ENCODE measurements at places on chromosomes 3 and 15.
A peak's percentile ranks its signal among the peaks of the same experiment; 100 is the strongest.

DNA sequence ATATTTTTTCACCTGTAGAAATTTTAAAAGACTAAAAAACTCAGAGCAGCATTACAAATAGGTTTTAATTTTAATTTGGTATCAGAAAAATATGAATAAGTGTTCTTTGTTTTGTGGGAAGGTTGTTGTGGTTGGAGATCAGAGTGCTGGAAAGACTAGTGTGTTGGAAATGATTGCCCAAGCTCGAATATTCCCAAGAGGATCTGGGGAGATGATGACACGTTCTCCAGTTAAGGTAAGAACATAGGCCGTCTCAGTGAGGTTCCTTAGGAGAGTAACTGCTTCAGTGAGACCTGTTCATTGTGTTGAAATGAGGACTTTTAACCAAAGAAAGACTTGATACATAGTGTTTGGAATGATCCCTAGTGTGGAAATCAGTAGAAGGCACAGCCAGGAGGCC lies 44.8 kb downstream of the OPA1 start:
- DNase-seq = no peak

- DNase-seq = no peak
These were observed 127.5 kb downstream of the BDH1 start for GRCh38 chr3:197428117-197428801.

- no peak for DNase-seq
These were observed 194.9 kb upstream of the EPHA6 start for GRCh38 chr3:96619475-96619874.

DNA sequence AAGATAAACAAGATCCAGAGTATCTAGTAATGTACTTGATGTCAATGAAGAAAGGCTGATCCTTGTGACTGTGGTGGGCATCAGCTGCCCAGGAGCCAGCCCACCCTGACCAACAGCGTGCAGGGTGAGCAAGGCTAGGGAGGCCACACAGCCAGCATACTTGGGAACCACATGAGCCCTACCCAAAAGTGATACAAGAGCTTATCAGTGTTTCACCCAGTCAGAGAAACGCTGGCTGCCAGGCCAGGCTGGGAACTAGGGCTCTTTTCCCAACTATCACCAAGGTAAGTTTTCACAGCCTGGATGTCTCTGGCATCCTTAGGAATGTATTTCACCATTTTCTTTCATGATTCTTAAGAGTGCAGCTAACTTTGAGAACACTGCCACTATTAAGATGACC lies 24.9 kb downstream of the CHAC1 start:
- no peak for DNase-seq

- DNase-seq = peak; percentile 68
These were observed 4.7 kb downstream of the LMAN1L start for GRCh38 chr15:74817370-74817737.

DNA sequence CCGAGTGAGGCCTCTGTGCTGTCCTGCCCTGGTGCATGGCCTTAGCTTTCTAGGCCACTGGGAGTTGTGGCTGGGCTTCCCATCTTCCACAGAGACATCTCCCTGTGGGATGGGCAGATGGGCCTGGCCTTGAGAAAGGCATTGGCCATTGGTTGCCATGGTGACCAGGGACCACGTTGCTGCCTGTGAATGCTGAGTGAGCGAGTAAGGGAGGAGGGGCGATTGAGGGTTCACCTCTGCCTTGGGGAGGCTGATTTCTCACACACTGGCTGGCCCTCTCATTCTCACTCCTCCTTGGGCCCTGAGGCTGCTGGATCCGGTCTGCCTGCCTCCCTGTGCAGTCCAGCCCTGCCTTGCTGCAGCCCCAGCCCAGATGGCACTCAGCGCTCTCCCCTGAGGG lies 26.4 kb upstream of the DOCK3 start:
- no peak for DNase-seq

DNA sequence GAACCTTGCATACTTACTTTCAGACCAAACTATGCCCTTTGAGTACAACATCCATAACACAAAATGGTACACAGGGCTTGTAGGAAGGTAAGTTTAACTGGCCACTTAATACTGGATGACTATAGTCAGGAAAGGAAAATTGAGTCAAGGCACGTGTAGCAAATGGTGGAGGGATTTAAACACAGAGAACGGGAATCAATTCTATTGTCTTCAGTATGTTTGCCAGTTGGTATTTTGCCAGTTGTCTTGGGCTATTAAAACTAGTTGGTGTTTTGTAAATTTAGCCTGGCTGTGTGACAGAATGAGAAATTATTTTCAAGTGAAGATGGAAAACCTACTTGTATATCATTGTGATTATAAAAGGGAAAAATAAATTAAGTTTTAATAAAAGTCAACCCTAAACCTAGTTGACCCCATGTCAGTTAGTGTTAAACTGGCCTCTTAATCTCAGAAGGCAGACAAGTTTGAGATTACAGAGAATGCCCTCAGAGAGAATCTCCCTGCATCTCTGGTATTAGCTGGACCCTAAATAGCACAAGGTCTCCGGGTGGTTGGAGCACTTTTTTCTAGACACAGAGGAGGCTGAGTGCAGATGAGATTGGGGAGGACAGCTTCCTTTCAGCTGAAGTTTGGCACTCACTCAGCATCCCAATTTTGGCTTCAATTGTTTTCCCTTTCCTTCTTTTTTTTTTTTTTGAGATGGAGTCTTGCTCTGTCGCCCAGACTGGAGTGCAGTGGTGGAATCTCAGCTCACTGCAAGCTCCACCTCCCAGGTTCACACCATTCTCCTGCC lies 91.2 kb downstream of the MB21D2 start:
- peak; percentile 61 for DNase-seq

- DNase-seq = no peak
These were observed 692.7 kb upstream of the GRM7 start for GRCh38 chr3:6168256-6168655.

GRCh38 chr15:58536414-58536813 lies 104.6 kb downstream of the LIPC start:
- no peak for DNase-seq

GRCh38 chr3:151675858-151676615 lies 57.7 kb upstream of the AADACL2 start:
- no peak for DNase-seq

- DNase-seq = no peak
These were observed 14.3 kb downstream of the TGFBR2 start for GRCh38 chr3:30620402-30621360.

- no peak for DNase-seq
These were observed 74.7 kb downstream of the SPATA16 start for GRCh38 chr3:173066044-173067004.

- DNase-seq = no peak
These were observed 28.2 kb upstream of the DNAJC19 start for GRCh38 chr3:181017690-181018089.

DNA sequence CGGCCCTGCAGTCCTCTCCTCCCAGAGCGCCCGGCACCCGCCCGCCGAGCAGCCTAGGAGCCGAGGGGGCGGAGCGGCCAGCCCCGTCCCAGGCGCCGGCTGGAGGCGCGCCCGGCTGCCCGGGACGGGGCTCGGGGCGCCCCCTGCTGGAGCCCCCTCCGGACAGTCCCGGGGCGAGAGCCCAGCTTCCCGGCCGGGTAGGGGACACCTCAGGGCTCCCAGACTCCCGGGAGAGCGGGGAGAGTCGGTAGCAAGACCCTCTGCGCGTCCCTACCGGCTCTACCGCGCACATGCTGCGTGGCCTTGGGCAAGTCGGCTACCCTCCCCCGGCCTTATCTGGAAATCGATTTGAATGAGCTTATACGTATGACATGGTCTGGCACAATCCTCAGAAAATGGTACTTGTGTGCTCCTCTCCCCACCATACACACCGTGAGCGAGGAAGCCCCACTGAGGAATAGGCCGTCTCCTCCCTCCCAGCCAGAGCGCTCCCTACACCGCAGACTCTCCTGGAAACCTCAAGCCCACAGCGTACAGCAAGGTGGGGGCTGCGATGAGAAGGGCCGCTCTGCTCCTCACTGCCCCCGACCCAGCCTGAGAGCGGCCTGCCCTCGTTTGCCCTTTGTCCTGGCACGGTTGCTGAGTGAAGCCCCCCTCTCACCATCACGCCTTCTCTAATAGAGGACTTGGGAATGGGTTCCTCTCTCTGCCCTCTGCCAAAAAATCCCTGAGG lies at the start of gene DAPK2:
TSS of gene DAPK2 (minus strand) at position 65 of the 733 bp plus-strand sequence. CDS start 6,224 bp downstream, outside the sequence.
- peak; percentile 38 for DNase-seq

DNA sequence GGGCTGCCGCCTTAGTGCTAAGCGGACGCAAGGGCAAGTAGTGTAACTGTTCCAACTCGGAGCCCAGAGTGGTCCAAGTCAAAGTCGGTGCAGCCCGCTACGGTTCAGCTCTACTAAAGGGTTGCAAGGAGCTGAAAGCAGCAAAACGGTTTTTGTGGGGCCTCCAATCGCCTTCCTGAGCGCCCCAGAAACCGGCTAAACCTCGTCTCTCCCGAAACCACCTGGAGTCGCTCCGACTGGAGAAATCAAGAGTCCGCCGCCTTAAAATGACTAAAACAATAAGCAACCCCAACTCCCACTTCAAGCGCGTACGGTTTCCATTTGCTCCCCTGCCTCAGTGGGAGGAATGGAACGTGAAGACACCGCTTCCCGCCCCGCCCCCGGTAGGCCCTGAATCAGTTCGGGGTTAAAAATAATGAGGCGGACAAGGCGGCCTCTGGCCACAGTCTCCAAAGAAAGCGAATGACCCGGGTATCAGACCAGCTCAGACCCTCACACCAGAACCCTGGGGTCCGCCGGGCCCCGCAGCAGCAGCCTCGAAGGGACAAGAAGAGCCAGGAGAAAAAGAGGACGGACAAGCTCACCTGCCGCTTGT lies 401 bp downstream of the SEC11A start:
- peak; percentile 23 for DNase-seq

GRCh38 chr3:182500289-182500688 lies 293.0 kb upstream of the ATP11B start:
- DNase-seq = no peak

- no peak for DNase-seq
These were observed 169.7 kb upstream of the BFSP2 start for GRCh38 chr3:133230195-133230594.

DNA sequence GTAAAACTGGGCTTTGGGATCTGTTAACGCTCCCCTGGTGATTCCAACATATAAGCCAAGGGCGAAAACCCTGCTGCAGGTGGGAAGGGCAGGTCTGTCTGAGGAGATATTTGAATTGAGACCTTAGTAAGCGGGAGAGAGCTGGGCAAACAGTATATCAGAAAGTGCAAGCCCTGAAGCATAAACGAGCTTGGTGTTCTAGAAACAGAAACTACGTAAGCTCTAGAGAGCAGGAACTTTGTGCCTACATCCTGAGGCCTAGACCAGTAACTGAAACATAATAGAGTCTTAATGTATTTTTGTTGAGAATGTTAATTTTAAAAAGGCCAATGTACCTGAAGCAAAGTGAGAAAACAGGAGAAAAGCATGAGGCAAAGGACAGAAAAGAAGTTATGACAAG lies 62.9 kb upstream of the FSIP1 start:
- DNase-seq = no peak

DNA sequence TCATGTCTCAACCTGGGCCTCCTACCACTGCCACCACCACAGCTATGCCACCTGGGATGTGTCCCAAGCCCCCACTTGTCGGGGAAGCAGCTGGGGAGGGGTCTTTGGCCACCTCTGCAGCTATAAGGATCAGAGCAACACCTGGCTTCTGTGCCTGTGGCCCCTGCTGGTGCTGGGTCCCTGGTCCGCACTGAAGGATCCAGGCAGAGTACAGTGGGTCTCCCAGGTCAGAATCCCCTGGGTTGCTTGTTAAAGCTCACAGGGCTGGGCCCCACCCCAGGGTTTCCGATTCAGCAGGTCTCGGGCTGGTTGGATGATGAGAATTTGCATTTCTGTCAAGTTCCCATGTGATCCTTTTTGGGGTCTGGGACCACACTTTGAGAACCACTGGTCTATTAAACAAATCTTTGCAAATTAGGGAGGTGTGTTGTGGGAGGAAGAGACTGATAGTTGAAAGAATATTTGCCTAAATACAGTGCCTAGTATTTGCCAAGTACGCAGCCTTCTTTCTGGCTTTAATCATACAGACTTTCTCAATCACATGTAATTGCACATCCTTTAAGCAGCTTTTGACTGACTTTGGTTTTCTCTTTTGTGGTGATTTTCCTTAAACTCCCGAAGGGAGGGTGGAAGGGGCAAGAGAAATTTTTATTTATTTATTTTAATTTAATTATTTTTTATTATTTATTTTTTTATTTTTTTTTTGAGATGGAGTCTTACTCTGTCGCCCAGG lies 127.3 kb downstream of the IGF1R start:
- DNase-seq = no peak

DNA sequence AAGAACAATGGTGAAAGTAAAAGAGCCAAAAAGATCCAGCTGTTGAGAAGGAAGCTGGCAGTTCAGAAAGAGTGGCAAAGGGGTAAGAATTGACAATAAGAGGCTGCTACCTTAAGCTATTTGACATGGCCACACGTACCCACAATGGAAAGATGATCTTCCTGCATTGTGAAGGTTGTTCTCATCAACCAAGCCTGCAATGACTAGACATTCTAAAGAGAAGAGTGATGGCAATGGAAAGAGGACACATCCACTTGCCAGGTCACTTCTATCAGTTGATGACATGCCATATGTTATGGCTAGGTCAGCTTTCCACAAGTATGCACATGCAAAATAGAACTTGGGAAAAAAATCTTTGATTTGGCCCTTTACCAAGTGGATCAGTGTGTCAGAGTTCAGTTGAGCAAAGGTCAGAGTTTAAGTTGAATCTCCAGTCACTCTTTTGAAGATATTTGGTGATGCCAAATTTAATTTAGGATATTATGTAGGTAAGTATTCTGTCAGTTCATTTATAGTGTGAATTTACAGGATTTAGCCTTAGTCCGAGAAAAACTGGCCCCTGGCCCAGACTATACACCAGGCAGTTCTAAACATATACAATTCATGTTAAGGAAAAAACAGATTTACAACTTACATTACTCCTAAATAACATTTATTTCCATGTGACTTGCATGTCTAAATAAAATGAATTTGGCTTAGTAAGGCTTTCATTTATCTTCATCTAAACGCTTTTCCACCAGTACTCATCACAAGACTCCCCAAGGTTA lies 104.9 kb upstream of the FLNB start:
- no peak for DNase-seq

GRCh38 chr15:28184166-28184565 lies 85.1 kb upstream of the OCA2 start:
- no peak for DNase-seq

GRCh38 chr15:66389098-66389858 lies 2.6 kb downstream of the MAP2K1 start:
- no peak for DNase-seq

DNA sequence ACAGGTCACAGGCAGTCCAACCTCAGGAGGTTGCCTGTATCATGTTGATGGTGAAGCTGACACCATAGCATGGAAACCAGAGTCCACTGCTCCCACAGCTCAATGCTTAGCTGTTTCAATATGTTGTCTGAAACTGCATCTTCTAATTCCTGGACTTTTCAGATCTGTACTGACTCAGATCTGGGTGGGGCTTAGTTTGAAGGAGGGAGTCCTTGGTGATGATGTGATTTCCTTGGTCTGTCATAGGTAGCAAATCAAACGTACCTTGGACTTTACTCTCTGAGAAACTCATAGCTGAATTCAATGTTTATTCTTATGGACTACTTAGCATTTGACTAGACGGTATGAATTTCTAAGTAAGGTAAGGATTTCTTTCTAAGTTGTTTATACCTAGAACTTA lies at the start of gene HHLA2:
TSS of gene HHLA2 (plus strand) at position 310 of the 400 bp plus-strand sequence. CDS start 55,266 bp downstream, outside the sequence.
- DNase-seq = no peak

Data from NCI-H2081 (cell line).